ENCODE measurements at places on chromosomes 7 and 10.
A peak's percentile ranks its signal among the peaks of the same experiment; 100 is the strongest.

DNA sequence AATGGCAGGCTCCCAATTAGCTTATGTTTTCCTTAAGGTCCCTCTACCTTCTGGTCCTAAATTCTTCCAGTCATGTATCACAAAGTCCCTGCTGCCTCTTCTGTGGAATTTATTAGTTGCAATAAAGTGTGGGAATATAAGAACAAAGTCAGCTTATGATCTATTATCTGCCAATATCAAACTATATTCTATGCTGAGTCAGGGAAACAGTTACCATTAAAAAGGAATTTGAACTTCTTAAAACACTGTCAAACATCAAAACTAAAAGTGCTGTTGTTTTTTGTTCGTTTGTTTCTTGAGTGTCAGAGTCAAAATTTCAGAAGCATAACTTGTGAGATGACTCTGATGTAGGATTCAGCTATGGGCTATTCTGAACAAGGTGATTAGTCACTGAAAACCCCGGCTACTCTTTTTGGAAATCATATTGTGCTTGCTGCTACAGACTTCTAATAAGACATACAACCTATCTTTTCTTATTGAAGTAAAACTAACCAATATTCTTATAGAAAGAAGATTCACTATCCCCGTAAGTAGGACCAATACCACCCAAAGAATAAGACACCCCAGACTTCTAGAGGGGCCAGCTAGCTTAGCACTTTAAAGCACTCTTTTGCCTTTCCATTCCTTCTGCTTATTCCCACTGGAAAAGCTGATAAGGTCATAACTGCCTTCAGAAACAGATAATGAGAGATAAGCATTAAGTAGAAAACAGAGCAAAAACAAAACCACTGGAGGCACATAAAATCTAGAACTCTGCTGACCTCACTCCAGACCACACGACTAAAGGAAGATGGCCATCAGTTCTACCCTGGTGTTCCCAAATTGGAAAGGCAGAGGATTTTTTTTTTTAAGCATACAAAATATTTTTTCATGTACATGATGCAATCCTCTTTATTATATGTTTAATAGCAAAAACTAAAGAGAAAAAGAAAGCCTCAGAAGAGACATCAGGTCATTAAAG, 370.6 kb downstream of the PARD3 start:
- DNase-seq: no peak

GRCh38 chr10:50275650-50276235, 24.4 kb upstream of the ASAH2 start:
- DNase-seq: no peak

DNA sequence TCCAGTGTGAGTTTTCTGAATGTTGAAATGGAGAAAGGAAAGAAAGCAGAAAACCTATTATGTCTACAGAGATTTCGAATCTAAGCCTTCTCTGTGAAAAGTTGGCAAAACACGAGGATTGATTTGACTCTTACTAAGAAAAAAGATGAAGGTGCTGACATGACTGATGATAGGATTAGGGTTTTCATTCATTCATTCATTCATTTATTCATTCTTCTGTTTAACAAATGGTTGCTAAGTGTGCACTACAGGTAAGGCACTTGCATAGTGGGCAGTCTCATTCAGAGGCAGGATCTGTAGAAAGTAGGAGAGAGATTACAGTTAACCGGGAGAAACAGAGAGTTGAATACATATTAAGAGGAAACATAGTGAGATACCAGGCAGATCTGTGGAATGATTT, 137.1 kb downstream of the ZNF365 start:
- no peak for DNase-seq

- DNase-seq: no peak
These were observed 499.1 kb downstream of the KCNMA1 start for GRCh38 chr10:77138541-77138940.

DNA sequence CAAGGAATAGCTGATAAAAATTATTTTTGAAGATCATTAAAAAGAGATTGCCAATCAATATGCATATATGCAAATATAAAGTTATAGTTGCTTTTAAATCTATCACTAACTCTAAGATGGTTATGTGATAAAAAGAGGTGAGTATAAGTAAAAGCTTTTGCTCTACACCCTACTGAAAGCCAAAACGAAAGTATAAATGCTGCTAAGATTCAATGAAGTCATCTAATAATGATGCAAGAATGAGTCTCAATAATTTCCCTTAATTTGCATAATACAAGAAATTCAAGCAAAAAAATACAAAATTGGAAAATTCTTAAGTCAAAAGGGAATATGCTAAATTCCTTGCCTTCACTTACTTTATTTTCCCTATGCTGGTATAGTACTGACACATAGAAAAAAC, 75.2 kb downstream of the WAPL start:
- no peak for DNase-seq

GRCh38 chr10:99394761-99395386, 35.5 kb downstream of the GOT1 start:
- DNase-seq: no peak

- no peak for DNase-seq
These were observed 23.1 kb downstream of the SEC31B start for GRCh38 chr10:100496567-100496966.

DNA sequence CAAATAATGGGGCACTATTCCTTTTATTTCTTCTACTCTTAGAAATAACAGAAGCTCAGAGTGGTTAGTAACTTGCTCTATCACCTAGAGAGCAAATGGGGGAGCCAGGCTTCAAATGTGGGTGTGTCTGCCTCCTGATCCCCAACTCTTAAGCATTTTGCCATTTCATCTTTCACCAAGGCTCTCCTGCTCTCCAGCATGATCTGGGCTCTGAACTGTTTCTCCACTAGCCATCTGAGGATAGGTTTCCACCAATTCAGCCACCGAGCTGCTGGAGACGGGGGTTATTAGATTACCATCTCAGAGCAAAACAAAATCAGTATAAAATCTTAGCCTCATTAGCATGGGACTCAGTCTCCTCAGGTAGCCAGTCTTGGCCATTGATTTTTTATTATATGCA, 20.2 kb upstream of the VAX1 start:
- DNase-seq: no peak

DNA sequence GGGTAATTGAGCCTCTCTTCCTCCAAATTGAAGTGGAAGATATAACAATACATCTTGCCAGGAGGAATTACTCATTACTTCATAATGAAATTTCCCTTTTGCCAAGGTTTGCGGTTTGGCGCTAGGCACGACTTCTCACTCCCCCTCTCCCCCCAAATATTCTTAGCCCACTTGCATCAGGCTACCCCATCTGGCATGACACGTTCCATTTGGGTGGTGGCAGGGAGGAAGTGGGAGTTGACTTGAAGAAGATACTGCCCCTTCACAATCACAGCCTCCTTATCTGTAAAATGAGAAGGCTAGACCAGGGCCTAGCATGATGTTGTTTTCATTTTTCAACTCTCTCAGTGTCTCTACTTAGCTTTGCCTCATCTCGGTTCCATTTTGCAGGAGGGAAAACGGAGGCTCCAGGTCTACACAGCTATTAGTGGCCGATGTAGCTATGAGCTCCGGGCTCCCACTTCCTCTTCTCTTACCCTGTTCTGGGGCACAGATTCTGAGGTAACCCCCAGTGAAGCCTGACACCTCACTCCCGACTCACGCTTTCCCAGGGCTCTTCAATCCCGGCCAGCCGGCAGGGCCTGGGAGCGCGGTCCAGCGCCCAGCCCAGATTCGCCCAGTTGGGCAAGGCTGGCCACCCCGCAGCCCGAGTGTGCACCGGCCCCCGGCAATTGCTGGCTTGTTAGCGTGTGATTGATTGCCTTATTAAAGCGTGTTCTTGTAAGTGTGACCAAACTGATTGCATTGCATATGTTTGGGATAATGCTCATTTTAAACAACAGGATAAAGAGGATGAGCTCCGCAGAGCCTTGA, 6.5 kb downstream of the EVX1 start:
- DNase-seq: peak; percentile 17

- DNase-seq: no peak
These were observed 176.4 kb upstream of the PTN start for GRCh38 chr7:137519947-137520346.

DNA sequence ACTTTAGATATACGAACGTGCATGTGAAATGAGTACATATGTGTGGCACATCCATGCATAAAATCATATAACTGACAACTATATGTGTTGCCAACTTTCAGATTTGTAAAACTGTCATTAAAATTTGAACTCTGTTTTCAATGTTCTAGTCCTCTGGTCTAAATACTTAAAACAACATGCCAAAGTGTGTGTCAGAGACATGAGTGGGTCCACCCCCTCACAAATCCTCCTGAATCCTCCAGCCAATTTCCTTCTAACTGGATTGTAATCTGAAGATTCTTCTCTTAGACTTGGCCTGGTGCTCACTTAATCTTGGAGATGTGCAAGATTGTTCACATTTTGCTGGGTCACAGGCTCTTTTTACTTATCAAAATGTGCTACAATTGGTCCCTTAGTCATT, 184.1 kb downstream of the RELN start:
- DNase-seq: no peak

DNA sequence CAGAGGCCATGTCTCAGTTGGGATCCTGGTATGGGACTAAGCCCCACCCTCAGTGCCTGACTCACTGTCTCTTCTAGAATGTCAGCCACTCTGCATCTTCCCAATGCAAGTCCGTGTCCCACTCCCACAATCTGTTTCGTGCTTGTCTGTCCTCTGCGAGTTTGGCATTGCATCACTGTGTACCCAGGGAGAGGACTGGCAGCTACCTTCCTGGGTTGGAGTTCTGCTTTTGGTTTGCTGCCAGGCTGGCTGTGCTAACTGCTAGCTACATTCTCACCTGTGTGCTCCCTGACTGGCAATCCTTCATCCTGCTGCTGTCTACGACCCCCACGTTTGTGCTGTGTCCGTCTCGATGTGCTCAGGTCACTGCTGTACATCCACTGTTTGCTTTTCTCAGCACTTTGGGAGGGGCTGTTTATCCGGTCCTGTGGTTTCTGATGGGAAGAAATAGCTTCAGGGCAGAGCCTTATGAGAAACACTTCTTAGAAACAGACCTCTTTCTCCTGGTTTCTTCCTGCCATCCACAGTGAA, 56.0 kb upstream of the GLI3 start:
- no peak for DNase-seq

DNA sequence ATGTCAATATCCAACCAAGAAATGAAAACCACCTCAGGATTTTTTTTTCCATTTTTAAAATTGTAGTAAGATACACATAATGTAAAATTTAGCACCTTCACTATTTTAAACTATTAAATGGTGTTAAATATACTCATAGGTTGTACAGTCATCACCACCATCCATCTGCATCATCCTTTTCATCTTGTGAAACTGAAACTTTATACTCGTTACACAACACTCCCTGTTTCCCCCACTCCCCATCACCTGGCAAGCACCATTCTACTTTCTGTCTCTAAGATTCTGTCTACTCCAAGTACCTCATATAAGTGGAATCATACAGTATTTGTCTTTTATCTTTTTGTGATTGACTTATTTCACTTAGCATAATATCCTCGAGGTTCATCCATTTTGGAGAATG, 335.2 kb upstream of the NPSR1 start:
- no peak for DNase-seq

DNA sequence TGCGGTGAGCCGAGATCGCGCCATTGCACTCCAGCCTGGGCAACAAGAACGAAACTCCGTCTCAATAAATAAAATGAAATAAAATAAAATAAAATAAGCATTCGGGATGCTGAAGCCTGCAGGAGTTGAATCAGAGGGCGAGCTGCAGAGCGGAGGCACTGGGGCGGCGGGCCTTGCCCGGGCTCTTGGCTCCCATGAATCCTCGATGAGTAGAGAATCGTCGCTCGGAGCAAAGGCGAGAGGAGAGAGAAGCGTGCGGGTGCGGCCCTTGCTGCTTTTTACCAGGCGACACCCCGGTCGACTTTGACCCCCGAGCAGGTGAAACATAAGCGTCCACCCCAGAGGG, 168.3 kb downstream of the UBE2H start:
- DNase-seq: no peak

- no peak for DNase-seq
These were observed 12.8 kb downstream of the SH3PXD2A start for GRCh38 chr10:103842605-103843004.

DNA sequence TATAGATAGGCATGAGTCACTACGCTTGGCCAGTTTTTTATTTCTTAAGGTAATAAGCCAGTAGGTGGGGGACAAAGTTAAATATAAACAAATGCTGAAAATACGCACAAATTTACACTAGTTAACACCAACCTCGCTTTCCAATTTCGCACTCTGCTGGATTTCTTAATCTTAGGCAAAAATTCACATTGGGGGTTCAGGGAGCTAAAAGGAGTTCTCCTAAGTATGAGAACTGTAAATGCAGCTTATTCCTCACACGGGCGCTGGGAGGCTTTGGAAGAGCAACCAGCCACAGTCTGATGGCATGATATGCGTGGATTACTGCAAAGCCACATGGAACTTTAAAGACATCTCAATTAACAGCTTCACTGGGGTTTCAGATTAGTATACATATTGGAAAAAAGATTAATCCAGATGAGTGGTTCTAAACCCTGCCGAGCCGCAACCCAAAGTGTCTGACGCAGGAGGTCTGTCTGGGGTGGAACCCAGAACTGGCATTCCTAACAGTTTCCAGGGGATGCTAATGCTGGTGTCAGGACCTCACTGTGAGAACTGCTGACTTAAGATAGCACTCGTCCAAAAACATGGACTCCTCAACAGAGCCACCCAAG, 16.2 kb downstream of the TNS3 start:
- no peak for DNase-seq

- DNase-seq: no peak
These were observed 86.4 kb downstream of the MYL10 start for GRCh38 chr7:101542527-101543241.

DNA sequence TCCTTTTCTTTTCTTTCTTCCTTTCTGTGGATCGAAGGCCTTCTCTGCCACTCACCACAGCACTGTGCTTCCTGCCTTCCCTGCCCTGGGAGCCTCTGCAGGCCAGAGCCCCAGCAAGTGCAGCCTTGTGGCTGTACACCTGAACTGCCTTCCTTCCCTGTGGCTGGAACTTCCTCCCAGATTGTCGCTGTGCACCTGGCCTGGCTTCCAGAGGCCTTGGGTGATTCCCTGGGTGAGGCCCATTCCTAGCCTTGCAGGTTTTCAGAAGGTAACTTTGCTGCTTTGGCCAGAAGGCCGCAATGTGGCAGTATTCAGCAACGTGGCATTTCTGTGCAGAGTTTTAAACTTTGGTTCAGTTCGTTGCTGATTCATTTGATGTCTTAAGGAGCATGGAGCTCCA, 50.1 kb upstream of the RASGEF1A start:
- no peak for DNase-seq

- DNase-seq: no peak
These were observed 27.1 kb downstream of the ATXN7L1 start for GRCh38 chr7:105849122-105849855.

- DNase-seq: no peak
These were observed 170.6 kb downstream of the UBE2H start for GRCh38 chr7:129781928-129782817.

DNA sequence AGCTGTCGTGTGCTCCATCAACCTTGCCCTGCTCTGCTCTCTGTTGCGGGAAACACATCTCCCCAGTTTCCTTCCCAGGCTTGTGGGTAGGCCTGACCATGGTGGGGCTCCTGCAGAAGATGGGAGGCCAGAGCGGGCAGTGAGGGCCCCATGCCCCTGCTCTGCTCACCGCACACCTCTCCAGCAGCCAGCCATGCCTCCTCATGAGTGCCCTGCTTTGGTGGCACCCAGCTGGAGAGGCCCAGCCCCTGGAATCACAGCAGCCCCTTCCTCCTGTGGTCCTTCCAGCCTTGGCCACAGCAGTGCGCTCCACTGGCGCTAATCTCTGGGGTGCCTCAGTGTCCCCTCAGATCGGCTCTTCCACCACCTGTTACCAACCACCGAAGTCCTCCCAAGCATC, 4.2 kb upstream of the OPN4 start:
- no peak for DNase-seq

Data from fibroblast of the conjunctiva (primary cell).